ENCODE measurements at places on chromosomes 4 and X.

GRCh38 chr4:55291227-55291640, 54.8 kb upstream of the SRD5A3 start:
- no peak for DNase-seq

DNA sequence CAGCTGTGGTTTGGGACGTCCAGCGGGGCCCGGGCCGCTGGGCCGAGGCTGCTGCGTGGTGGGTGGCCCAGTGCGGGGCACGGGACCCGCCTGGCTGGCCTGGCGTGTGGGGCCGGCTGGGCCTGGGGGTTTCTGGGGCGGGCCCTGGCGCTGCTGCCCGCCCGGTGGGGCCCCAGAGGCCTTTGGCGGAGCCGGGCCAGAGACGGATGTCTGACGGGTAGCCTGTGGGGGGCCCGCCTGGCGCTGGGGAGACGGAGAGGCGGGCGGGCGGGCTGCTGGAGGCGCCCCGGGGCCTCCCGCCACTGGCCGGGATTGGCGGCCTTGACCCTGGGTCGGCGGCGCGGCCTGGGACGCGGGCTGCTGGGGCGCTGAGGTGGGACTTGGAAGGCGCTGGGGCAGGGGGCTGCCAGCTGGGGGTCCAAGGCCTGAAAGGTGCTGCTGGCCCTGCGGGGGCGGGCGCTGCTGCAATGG, 8.1 kb upstream of the TIMP1 start:
- peak; percentile 45 for DNase-seq

- DNase-seq = no peak
Observed at GRCh38 chrX:1354036-1355019, 17.7 kb downstream of the IL3RA start.

DNA sequence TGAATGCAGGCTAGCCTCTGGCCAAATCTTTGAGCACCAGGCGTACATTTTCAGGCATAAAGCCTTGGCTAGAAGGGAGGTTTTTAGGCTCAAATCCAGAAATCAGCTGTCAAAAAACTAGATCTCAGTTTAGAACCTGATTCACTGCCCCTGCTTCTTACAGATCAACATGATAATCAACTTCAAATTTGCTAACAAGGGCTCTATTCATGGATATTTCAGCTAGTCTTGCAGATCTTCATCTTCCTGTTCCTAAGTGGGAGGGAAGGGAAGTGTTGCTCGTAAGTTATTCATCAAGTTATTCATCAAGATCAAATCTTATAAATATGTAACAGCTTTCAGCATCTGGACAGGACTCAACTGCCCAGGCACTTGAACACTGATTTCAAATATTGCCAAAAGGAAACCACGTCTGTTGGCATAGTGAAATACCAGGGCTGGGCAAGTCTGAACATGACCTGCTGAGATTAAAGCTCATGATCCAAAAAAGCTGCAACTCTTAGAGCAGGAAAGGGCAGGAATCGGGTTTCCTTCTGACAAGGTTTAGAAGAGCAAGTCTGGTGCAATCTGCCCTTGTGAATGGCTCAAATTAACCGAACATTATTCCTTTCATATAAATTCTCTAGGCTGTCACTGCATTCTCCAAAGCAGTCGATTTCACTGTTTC, 200.3 kb downstream of the PDGFC start:
- DNase-seq = peak; percentile 35

- DNase-seq = peak; percentile 26
Observed at GRCh38 chr4:2834001-2834921, 9.4 kb upstream of the ADD1 start.

- DNase-seq = no peak
Observed at GRCh38 chr4:74308215-74308614, at the start of gene EPGN. EPGN (plus strand) TSS chr4:74308470; CDS start chr4:74308534, 64 bp downstream.

GRCh38 chr4:6499238-6499600, 26.8 kb upstream of the PPP2R2C start:
- DNase-seq = no peak

GRCh38 chr4:72966652-72967051, 102.9 kb downstream of the COX18 start:
- DNase-seq = no peak

DNA sequence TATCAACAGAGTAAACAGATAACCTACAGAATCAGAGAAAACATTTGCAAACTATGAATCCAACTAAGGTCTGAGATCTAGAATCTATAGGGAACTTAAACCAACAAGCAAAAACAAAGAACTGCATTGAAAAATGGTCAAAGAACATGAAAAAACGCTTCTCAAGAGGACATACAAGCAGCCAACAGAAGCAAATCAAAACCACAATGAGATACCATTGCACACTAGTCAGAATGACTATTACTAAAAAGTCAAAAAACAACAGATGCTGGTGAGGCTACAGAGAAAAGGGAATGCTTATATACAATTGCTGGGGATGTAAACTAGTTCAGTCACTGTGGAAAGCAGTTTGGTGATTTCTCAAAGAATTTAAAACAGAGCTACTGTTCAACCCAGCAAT, 255.7 kb downstream of the TMEM47 start:
- no peak for DNase-seq

DNA sequence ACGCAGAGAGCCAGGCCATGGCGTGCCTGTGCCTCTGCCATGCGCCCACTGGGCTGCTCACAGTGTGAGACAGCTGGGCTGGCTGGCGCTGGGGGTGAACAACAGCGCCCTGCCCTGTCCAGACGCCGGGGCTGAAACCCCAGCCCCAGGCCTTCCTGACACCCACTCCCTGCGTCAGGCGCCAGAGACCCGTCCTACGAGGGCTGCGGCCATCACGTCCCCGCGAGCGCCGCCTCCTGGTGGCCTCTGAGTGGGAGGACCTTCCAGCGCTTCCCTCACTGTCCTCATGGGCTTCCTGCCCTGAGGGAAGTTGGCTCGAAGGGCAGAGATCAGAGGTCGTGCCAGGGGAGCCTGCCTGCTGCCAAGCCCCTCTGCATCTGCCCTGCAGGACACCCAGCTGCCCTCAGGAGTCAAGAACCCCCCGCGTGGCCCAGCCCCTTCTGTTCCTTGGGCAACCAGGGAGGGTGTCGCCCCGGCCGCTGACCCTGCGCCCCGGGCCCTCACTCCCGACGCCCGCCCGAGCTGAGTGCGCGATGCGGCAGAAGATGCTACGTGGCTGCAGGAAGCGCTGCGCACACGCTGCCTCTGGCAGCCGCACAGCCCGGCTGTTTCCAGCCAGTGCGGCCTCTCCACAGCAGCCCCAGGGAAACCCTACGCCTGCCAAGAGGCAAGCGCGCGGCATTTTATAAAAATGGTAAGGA, 16.2 kb downstream of the NELFA start:
- peak; percentile 74 for DNase-seq

GRCh38 chr4:16083241-16084191, at the start of gene PROM1:
PROM1 (minus strand) TSS chr4:16084023; CDS start chr4:16075906, 8,117 bp downstream.
- peak; percentile 67 for DNase-seq

GRCh38 chr4:137635108-137635507, 102.8 kb upstream of the PCDH18 start:
- no peak for DNase-seq

- DNase-seq = no peak
Observed at GRCh38 chr4:168095776-168096406, 3.6 kb downstream of the ANXA10 start.

DNA sequence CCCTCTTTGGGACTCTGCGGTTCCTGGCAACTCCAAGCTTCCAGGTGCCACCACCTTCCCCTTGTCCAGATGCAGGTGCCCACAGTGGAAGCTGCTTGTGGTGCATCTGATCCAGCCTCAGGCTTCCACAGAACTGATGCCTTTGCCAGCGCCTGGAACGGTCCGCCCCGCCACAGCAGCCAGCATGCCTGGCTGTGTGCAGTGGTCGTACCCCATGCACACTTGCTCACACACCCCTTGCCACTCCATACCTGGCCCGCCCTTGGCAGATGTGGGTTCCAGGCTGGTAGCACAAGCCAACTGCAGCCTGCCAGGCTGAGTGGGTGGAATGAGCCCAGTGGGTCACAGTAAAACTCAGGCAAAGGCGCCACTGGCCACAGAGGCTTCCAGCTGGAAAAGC, 240.5 kb downstream of the PPP4R3C start:
- no peak for DNase-seq

- DNase-seq = no peak
Observed at GRCh38 chr4:41645728-41646390, 102.7 kb downstream of the PHOX2B start.

DNA sequence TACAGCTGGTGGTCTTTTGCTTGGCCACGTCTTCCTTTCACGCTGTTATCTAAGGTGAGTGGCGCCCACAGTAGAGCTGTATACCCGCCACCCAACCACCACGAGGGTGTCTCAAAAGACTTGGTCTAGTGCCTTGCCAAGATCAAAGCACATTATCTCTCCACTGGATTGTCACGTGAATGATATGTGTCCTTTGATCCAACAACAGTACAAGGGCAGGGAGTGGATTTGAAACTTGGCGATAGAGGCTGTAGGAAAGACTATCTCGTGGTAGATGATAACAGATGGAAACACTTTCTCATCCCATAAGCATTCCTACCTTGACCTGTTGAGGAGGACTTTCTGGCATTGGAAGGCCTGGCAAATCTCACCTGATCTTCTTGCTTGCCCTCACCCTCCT, 37.7 kb upstream of the BCLAF3 start:
- DNase-seq = no peak

DNA sequence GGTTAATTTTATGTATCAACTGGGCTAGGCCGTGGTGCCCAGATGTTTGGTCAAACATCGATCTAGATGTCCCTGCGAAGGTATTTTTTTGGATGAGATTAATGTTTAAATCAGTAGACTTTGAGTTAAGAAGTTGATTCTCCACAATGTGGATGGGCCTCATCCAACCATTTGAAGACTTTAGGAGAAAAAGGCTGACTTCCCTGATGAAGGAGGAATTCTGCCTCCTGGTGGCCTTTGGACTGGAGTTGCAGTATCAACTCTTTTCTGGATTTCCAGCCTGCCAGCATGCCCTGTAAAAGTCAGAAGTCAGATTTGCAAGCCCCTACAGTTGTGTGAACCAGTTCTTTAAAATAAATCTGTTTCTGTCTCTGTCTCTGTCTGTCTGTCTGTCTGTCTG, 91.4 kb downstream of the STK32B start:
- DNase-seq = peak; percentile 45

GRCh38 chr4:17085416-17085815, 187.0 kb upstream of the LDB2 start:
- no peak for DNase-seq

All from right hindlimb (tissue), 1 donor.